ENCODE measurements at places on chromosomes 3 and 15.

GRCh38 chr3:8931342-8931741 lies 31.9 kb downstream of the RAD18 start:
- DNase-seq = no peak

- no peak for DNase-seq
These were observed 74.3 kb downstream of the DGKG start for GRCh38 chr3:186287711-186288110.

DNA sequence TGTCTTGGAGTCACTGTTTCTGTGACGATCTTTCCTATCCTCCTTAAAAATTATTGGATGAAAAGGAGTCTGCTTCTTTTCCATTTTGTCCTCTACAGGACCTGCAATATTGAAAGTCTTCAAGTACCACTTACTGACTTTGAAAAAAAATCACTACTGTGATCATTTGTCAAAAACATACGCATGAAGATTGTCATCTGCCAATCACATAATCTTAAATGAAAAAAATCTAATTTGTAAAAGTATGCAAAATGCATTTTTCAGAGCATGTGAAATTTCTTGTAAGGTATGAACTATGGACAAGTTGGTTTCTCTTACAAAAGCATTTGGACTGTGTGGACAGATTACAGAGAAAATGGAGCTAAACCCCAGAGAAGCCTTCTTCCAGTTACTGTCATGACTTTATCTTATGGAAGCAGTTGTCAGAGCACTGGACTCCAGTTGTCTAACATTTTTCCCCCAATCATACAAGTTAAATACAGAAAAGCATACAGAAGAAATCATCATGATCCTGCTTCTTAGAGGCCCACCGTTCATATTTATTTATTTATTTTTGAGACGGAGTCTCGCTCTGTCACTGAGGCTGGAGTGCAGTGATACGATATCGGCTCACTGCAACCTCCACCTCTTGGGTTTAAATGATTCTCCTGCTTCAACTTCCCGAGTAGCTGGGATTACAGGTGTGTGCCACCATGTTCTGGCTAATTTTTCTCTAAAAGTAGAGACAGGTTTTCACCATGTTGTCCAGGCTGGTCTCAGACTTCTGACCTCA lies 3.4 kb upstream of the PXK start:
- no peak for DNase-seq

DNA sequence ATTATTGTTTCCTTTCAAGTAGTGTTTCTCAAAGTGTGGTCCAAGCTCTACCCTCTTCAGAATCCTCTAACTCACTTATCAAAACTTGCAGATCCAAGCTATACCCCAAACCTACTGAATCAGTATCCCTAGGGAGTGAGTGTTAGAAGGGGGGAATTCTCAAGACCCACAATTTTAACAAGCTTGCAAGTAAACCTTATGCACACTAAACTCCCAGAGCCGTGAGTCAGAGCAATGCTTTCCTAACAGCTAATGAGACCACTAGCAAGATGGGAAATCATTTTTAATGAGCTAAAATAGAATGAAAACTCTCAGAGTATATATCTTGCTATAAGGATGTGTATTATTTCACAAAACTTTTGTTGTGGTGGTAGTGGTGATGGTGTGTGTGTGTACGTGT lies 41.1 kb upstream of the SRGAP3 start:
- no peak for DNase-seq

GRCh38 chr15:83200162-83200561 lies 7.5 kb downstream of the HDGFL3 start:
- peak; percentile 5 for DNase-seq

GRCh38 chr15:47792231-47792630 lies 74.9 kb downstream of the SEMA6D start:
- DNase-seq = no peak

DNA sequence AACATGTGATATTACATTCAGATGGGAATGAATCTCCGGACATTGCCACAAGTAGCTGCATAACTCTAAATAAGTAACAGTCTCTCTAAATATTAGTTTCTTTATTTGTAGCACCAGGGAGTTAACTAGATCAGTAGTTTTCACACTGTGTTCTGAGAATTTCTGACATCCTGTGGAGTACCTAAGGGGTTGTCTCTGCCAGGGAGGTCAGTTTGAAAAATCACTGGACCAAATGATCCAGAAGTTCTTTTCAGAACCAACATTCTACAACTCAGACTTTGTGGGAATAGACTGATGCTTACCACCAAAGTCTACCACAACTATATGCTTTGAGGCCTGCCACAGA lies 9.0 kb upstream of the ILDR1 start:
- no peak for DNase-seq

DNA sequence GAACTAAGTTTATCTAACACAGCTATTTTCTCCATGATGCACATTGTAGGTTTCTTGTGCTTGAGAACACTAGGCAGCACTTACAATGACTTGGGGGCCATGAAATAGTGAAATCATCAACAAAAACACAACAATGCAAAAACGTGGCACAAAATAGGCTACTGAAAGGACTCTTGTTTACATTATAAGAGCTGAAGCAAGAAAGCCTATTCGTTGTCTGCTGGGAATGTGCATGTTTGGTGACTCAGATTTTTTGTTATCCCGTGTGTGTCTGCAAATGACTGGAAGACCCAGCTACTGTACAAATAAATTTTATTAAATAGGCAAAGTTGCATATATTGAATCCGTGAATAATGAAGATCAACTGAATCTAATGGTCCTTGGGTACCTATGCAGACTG lies 85.0 kb downstream of the TCF12 start:
- DNase-seq = no peak

DNA sequence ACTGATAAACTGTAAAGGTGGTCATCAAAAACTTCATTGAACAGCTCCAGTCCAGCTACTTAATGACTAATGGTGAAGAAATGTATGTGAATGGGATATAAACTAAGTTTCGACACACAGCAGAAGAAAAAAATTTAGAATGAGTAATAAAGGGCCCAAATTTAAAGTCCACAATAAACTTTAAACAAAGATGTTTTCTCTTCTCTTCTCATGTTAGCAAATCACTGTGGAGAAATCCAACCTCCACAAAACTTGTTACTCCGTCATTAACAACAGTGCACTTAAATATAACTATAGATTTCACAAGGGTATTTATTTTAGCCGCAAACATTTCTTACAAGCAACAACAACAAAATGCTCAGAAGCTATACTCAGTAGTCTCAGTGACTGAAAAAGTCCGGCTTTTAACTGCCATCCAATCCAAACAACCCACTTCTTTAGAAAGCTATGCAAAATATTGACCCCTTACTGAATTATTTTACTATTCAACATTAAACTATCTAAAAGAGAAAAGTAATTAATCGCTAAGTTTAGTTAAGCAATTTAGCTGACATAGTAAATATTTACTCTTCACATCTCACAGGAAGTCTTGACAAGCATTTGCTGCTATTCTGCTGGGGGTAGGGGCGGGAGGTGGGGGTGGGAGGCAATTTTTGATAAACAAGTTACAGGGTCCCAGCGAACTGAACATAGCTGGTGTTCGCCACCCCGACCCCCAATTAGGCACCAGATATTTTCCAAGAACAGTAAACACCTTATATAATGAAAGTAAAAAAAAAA lies 2.4 kb downstream of the IGF2BP2 start:
- DNase-seq = no peak

- no peak for DNase-seq
These were observed 30.5 kb upstream of the CACNA2D2 start for GRCh38 chr3:50533807-50534461.

DNA sequence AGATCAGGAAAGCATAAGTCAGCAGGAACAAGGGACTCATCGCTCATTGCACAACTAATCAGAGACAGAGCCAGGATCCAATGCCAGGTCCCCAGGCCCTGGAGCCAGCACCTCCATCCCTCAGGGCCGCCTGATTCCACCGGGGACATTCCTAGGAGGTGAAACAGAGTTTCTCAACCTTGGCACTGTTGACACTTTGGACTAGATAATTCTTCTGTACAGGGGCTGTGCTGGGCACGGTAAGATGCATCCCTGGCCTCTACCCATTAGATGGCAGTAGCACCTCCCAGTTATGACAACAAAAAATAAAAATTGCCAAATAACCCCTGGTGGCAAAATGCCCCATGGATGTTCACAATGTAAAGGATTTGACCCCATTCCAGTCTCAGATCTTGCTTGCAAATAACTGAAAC lies 127.7 kb downstream of the MTHFS start:
- no peak for DNase-seq

DNA sequence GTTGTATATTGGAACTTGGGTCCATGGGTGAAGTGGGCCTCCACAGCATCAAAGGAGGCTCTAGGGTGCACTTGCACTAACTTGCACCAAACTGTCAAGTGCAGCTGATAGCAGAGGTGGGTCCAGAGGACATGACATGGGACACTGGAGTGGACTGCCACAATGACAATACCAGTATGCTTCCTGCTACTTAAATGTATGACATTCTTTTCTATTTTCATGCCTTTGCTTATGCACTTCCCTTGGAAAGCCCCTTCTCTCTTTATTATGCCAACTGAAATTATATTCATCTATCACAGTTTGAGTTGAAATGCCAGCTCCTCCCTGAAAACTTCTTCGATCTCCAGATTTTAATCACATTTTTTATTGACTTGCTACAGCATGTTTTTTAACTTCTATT lies 101.8 kb downstream of the CFAP20DC start:
- DNase-seq = no peak

DNA sequence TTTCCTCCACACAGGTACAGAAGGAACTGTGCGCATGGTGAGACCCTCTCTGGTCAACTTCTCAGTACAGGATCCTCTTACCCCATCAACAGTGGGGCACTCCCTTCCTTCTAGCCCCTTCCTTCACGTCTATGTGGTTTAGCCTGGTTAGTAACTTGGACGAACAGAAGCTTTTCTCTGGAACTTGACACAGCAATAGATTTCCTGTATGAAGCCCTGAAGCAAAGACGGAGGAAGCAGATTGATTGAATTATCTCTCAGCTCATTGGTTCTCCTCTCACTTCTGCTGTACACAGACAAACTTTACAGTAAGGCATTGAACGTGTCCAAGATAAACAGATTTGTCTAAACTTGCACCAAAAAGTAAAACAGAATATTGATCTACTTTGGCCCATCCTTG lies at the start of gene CD200R1:
Gene CD200R1 (minus strand): TSS at position 210 of the 400 bp plus-strand sequence. CDS start 246 bp downstream, outside the sequence.
- peak; percentile 35 for DNase-seq

GRCh38 chr3:123584284-123584987 lies 417 bp downstream of the HACD2 start:
- DNase-seq = peak; percentile 3

- DNase-seq = no peak
These were observed 26.7 kb upstream of the OR5K4 start for GRCh38 chr3:98326945-98327344.

GRCh38 chr3:43856351-43856750 lies 165.6 kb downstream of the ABHD5 start:
- no peak for DNase-seq

GRCh38 chr3:21790466-21790865 lies 39.5 kb upstream of the ZNF385D start:
- DNase-seq = no peak
